ENCODE measurements at places on chromosomes 11 and 22.
A peak's percentile ranks its signal among the peaks of the same experiment; 100 is the strongest.

DNA sequence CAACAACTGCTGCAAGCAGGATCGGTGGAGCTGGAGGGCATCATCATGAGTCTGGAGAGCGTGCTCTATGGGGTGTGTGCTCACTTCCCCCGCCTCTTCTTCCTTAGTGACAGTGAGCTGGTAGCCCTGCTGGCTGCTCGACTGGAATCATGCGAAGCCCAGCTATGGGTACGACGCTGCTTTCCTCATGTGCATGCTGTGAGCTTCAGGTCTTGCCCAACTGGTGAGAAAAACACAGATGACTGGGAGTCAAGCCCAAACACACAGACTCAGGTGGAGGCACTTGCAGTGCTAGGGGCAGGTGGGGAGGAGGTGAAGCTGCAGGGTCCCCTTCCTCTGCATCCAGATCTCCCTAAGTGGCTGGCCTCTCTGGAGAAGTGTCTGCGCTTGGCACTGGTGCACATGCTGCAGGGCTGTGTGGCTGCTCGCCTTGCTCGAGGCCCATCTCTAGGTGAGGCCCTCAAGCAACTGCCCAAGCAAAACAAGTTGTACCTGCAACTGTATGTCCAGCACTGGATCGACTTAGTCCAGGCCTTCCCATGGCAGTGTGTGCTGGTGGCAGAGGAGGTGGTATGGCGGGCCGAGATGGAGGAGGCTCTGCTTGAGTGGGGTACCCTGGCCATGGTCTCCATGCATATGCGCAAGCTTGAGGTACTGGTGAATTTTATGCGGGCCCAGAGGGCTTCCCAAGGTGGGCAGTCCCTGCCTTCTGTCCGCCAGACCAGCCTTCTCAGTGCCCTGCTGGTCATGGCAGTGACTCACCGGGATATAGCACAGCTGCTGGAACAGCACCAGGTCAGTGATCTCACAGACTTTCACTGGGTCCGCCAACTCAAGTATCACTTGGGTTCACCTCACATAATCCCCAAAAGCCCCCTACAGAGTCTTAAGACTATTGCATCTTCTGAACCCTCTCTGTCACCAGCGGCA lies 48.1 kb downstream of the DNHD1 start:
- no peak for DNase-seq

DNA sequence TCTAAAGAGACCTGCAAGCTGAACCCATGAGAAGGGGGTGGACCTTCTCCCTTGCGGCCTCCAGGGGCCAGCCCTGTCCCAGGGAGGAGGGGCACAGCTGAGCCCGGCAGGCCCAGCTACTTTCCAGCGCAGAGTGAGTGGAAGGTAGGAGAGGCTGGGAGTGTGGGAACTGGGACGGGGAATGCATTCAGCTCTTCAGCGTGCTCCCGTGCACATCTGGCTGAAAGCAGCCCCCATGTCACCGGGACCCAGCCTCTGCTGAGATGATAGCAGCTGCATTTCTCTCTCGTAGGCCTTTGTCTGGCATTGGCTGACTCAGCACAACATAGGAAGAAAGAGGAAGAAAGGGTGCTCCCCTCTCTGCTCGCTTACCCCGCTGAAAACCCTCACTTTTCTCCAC lies 951.5 kb downstream of the TBC1D22A start:
- no peak for DNase-seq

DNA sequence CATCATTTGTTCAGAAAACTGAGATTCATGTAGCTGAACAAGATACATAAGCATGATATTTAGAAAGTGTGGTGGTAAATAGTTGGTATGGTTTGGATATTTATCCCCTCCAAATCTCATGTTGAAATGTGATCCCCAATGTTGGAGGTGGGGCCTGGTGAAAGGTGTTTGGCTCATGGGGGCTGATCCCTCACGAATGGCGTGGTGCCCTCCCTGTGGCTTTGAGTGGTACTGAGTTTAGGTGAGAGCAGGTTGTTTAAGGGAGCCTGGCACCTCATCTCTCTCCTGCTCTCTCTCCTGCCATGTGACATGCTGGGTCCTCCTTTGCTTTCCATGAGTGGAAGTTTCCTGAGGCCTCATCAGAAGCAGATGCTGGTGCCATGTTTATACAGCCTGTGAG lies 48.1 kb downstream of the NXPE1 start:
- no peak for DNase-seq

- DNase-seq: no peak
These were observed 961.3 kb upstream of the CNTN5 start for GRCh38 chr11:98059488-98059887.

DNA sequence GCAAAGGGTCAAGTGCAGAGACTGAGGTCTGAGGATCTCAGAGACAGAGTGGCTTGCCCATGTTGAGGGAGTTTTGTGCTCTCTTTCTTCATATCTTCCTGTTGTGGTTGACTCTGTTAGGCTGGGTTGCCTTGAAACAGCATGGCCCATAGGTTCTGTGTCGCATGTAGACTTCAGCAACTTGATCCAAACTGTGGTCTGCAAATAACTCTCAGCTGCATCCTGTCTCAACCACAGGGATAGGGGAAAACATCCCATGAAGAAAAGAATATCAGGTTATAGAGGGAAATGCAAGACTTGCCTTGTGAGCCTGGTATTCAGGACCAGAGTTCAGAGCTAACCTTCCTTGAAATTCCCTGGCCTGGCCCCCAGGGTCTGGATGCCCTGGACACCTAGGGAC lies 69.4 kb downstream of the FLI1 start:
- DNase-seq: no peak

GRCh38 chr11:61429346-61429690 lies 457 bp downstream of the CPSF7 start:
- DNase-seq: peak; percentile 63

- DNase-seq: no peak
These were observed 9.9 kb downstream of the GTF2H1 start for GRCh38 chr11:18332302-18332701.

DNA sequence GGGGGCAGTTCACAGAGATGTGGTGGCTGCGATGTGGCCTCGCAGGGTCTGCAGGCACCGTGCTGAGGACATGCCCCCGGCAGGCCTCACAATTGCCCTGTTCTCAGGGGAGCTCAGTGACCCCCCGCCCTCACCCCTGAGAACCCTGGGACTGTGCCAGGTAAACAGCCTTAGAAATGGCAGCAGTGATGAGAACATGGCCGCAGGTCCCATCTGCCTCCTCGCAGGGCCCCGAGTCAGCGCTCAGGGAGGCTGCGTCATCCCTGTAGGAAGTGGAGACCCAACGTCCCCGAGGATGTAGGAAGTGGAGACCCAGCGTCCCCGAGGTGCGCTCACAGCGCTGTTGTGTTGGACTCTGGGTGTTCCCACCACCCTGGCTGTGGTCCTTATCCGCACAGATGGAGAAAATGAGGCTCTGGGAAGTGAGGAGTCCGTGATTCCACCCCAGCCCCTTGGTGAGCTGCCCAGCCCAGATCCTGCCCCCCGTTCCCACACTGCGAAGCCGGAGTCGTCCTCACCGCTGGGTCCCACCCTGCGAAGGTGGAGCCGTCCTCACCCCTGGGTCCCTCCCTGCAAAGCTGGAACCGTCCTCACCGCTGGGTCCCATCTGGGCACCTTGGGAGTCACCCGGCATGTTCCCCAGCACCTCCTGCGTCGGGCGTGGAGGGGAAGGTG lies 1086.8 kb downstream of the BRD1 start:
- no peak for DNase-seq
